ENCODE measurements at places on chromosomes 5 and 9.
A peak's percentile ranks its signal among the peaks of the same experiment; 100 is the strongest.

DNA sequence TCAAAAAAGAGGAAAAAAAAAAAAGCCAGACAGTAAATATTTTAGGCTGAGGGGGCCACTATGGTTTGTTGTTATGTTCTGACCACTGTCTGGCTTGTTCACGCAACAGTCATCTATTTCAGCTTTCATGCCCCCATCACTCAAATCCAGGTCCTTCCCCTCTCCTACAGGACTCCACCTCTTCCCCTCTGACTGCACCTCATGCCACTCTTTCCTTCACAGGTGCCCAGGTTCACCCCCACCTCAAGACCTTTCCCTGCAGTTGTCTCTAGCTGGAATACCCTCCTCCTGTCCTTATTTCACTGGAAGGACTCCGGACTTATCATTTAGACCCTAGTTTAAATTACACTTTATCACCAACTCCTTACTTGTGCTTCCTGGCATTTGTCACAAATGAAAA, 3.5 kb downstream of the RPS14 start:
- no peak for DNase-seq

- no peak for DNase-seq
Observed at GRCh38 chr5:143431789-143432188, 28.3 kb upstream of the NR3C1 start.

GRCh38 chr5:14971873-14972272, 100.3 kb upstream of the ANKH start:
- DNase-seq, result no peak

GRCh38 chr5:109347252-109347888, 62.4 kb downstream of the PJA2 start:
- DNase-seq, result no peak

- no peak for DNase-seq
Observed at GRCh38 chr9:79292731-79293280, 279.0 kb upstream of the TLE4 start.

GRCh38 chr9:72497447-72498046, 23.9 kb upstream of the TMC1 start:
- no peak for DNase-seq

DNA sequence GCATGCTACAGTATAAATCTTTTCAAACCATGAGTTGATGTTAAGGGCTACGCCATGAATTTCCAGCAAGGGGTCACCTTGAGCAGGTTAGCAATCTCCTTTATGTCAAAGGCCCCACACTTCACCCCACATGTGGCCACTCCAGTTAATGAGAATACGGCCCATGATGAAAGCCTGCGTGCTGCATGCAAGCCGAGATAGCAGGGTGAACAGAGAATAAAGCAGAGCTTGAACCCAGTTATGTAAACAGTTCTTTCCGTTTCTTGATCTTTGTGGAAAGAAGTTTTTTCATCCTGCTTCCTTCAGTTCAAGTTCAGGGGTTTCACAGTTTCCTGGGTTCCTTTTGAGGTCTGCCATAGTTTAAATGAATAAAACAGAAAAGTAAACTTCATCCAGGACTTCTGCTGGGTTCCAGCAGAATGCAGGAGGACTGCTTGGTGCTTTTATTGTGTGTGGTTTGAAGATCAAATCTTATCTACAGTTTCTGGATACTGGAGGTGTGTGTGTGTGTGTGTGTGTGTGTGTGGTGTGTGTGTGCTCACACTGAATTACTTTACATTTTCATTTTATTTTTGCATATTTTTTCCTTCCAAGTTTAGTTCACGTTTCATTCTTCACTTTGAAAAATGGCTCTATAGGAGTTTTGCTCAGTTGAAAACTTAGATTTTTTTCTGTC, 87.1 kb downstream of the HMHB1 start:
- DNase-seq, result peak; percentile 31

GRCh38 chr5:68060382-68060781, 155.2 kb upstream of the PIK3R1 start:
- DNase-seq, result no peak
